Stimulated activated CD4-positive, alpha-beta T cell treated with anti-CD3 and anti-CD28 coated beads, Interleukin-1b, Interleukin-23, amount 100 ng/mL, for 4 hours (primary cell): ENCODE measurements at places on chromosomes 16 and 17.

DNA sequence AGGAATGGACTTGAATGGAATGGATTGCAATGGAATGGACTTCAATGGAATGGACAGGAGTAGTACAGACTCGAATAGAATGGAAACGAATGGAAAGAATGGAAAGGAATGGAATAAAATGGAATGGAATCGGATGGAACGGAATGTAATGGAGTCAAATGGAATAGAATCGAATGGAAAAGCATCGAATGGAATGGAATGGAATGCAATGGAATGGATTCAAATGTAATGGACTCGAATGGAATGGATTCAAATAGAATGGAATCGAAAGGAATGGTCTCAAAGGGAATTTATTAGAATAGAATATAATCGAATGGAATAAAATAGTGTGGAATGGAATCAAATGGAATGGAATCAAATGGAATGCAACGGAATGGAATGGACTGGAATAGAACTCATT is 484.9 kb upstream of the WSB1 start:
- DNase-seq = no peak

DNA sequence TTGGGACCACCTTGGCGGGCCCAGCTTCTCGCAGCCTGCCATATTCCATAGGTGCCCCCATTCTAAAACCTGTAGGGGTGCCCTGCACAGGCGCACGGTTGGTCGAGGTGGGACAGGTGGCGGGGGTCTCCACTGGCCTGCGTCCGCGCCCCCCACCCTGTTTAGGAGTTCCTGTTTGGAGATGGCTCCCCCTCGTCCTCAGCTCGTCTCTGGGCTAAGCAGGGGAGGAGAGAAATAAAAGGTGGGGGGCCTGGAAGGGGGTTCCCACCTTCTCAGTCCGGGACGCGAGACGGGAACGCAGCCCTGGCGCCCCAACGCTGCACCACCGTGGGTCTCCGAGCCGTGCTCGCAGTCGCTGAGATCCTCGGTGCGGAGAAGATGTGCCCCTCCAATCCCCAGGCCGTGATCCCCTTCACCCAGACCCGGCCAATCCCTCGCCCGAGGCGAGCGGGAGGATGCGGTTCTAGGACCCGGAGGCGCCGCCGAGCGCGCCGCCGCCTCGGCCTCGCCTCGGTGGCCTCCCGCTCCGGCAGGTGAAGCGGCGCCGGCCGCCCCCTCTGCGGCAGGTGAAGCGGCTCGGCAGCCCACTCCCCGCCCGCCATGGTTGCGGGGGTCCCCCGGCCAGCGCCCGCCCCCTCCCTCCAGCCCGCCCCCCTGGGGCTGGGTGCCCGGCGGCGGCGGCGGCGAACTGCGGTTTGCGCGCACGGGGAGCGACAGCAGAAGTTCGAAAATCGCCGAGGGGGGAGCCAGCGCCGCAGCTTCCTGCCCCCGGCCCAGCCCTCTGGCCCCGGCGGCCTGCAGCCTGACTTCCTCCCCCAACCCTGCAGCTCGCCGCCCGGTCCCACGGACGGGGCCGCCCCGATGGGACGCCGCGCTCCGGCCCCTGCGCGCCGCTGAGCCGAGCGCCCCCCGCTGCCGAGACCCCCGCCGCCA is at the start of gene FMNL1:
Gene FMNL1 (plus strand): TSS at position 805 of the 933 bp plus-strand sequence. CDS start 240 bp downstream, outside the sequence.
- no peak for DNase-seq

GRCh38 chr16:86239381-86239780 is 270.9 kb upstream of the FOXF1 start:
- DNase-seq = no peak

GRCh38 chr16:10069374-10069773 is 112.9 kb downstream of the GRIN2A start:
- no peak for DNase-seq

GRCh38 chr16:72996291-72997062 is 51.5 kb downstream of the ZFHX3 start:
- DNase-seq = no peak

GRCh38 chr17:40511136-40511535 is 9.7 kb upstream of the TNS4 start:
- no peak for DNase-seq
